NCI-H510A (cell line): ENCODE measurements at places on chromosomes 2 and 18.

GRCh38 chr2:25309402-25309801 is 32.3 kb downstream of the DNMT3A start:
- peak; percentile 24 for DNase-seq

DNA sequence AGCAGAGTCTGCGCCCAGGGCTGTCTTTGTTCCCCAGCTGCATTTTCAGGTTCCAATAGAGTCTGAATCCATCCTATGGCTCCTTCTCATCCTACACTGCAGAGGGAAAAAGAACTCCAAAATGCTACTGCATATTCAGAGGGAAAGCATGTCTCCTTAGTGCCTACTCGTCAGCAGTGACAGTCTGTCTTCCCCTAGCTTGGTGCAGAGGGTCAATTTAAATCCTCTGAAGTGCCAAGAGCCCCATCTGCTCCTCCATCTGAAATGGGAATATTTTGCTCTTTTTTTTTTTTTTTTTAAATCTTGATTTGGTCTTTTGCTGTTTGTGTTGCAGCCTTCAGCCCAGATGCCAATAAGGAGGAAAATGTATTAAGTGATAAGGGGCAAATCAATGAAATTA is 199.3 kb downstream of the RNF144A start:
- no peak for DNase-seq

GRCh38 chr2:30998672-30999071 is 139.6 kb downstream of the GALNT14 start:
- DNase-seq: no peak

DNA sequence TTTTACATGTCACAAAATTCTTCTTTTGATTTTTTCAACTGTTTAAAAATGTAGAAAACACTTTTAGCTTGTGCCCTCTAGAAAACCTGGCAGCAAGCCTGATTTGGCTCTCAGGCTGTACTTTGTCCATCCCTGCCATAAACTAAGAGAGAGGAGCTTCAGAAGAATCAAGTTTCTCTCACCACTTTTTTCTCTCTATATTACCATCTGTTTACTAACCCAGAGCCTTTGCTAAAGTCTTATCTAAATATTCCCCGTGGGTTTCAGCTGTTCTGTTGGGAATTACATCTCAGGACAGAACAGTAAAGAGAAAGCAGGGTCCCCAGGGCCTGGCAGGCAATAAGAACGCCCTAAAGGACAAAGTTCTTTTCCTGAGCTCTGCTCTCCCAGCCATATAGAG is 409.1 kb upstream of the CRIM1 start:
- no peak for DNase-seq

- peak; percentile 43 for DNase-seq
Measured at GRCh38 chr18:11149441-11150270, at the start of gene PIEZO2. TSS of gene PIEZO2 (minus strand) at chr18:11149569. CDS start at chr18:11148588, 981 bp downstream.

- DNase-seq: no peak
Measured at GRCh38 chr2:23286758-23287704, 97.9 kb upstream of the KLHL29 start.

- DNase-seq: no peak
Measured at GRCh38 chr2:239660390-239661230, 259.8 kb upstream of the HDAC4 start.

DNA sequence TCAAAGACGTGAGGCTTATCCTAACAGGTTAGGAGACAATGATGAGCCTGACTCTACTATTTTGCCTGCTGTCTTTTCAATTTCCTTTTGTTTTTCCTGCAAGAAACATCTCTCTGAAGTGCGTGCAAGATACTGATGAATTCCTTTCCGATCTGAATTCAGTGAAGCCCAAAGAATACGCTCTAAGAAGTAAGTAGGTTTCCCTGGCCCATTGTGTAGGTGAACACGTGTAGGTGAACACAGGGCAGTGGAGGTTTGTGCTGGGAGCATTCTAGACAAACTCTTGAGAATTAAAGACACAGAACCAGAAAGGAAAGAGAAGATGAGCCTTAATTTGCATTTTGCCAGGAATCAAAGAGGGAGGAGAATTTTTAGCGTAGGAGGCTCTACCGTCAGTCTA is 132.0 kb downstream of the ZNF532 start:
- DNase-seq: no peak

DNA sequence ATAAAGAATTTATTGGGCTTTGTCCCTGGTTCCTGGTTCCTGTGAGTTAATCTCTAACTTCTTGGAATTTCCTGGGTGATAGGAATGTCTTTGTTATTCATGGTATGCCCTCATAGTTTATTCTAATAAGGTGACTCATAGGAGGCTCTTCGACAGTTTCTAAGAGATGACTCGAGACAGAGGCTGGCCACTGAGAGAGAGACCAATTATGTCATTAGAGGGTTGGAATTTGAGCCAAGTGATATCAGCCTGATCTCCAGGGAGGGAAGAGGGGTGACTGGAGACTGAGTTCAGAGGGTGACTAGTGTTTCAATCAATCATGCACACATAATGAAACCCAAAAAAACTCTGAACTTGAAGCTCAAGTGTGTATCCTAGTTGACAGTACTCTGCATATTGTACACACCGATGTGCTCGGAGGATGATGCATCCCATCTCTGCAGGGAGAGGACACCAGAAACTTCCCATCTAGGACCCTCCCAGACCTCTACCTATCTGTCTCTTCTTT is 185.7 kb downstream of the MTCL1 start:
- DNase-seq: no peak

DNA sequence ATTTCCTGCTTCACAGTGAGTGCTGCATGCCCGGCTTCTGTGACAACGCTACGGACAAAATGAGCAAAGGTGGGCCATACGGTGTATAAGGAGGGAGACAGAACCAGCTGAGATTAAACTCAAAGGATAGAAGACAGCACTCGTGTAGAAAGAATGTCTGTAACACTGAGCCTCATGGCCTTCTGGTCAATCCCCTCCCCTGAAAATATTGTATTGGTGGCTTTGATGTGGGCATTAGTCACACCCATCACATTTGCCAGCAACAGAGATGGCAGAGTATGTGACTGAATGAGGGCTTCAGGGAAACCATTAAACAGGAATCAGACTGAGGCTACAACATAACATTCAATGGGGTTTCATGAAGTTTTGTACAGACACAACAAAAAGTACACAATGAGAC is 287.8 kb upstream of the CCDC68 start:
- DNase-seq: no peak

GRCh38 chr2:41836948-41837347 is 210.9 kb upstream of the PKDCC start:
- no peak for DNase-seq

DNA sequence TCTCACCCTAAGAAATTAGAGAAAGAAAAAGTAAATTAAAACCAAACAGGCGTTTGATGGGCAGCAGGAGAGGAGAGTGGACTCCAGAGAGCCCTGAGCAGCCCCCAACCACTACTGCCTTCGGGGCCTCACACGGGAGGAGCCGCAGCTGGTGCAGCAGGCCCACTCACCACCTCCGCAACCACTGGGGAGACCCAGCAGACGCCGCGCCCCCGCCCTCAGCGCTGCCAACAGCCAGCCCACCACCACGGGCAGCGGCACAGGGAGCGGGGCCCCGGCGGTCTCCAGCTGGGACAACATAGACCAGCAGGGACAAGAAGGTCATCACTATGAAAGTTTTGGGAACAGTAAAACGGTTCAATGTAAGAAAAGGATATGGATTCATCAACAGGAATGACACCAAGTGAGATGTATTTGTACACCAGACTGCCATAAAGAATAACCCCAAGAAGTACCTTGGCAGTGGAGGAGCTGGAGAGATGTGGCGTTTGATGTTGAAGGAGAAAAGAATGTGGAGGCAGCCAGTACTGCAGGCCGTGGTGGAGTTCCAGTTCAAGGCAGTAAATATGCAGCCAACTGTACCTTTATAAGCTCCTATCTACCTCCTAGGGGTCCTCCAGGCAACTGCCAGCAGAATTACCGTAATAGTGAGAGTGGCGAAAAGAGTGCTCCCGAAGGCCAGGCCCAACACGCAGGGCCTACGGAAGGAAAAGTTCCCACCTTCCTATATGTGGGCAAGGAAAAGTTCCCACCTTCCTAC is 76.5 kb downstream of the OLA1 start:
- no peak for DNase-seq

- no peak for DNase-seq
Measured at GRCh38 chr2:42232024-42232423, 62.9 kb downstream of the EML4 start.

DNA sequence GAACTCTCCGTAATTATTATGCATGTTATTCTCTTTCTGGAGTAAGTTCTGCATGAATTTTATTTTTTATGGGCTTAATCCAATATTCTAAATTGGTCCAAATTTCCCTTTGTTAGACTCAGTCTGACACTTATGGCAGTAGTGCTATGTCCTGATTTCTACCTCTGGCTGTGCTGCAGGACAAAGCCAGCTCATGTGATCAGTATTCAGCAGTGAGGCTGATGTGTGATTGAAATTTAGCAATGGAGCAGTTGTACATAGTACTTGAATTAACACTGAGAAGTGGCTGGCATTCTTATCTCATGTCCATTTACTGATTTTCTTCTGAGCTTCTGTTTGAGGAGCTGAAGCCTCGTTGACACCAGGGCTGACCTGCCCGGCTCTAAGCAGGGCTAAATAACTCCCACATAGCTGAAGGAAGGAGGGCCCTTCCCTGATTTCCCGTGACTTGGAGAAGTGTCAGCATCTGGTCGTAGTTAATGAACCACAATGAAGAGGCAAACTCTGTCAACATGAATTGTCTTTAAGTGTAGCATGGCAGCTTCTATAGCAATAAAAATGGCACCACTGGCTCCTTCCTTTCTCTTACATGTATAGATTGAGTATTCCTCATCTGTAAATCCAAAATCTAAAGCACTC is 159.0 kb upstream of the RASGRP3 start:
- no peak for DNase-seq

GRCh38 chr2:133197156-133197555 is 371.1 kb downstream of the NCKAP5 start:
- DNase-seq: no peak

DNA sequence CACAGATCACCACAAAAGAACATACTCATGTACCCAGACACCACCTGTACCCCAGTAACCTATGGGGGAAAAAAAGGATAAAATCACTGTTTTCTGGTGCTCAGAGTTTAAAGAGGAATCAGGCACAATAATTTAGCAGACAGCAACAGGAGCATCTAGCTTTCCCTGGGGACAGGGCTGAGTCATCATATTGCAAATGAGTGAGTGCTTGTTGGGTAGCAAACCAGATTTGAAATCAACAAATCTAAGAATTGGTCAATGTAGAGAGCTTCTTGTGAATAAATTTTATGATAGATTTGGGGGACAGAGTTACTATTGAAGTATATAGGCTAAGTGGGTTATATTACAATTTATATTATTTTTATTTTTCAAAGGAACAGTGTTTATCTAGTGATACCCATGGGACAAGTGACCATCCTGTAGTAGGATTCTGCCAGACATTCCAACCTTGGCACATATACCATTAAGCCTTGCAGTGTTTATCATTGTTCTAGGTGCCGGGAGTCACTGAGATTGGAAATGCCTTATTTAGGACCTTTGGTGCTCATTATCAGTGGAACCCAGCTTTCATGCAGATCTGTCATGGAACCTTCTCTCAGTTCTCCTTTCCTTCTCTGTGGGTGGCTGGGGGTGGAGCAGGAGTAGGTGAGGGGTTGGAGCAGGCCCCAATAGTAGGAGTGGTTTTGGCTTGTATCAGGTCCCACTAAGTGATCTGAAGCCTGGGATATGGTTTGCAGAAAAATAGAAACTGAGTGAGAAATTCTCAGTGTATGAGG is 117.2 kb downstream of the CERS6 start:
- DNase-seq: no peak

GRCh38 chr2:85111819-85112281 is 21.3 kb upstream of the TCF7L1 start:
- DNase-seq: no peak

GRCh38 chr18:45416168-45416567 is 199.1 kb upstream of the SLC14A2 start:
- peak; percentile 10 for DNase-seq

DNA sequence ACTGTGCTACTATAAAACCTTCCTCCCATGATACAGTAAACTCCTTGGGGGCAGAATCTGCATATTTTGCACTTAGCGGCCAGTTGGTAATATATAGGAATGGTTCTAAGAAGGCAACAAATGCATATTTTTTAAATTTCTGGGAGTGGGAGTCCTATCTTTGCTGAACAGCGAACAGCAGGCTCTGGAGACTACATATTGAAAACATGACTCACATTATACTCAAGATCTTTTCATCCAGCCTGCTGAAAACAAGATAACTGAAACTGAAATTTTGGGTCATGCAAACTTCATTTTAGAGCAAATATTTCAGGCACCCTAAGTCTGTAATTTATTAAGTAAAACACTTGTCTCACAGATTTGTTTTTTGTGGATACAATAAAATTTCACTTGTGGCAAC is 122.2 kb downstream of the SATB2 start:
- DNase-seq: no peak

- DNase-seq: no peak
Measured at GRCh38 chr2:153071090-153071489, 352.7 kb downstream of the ARL6IP6 start.

DNA sequence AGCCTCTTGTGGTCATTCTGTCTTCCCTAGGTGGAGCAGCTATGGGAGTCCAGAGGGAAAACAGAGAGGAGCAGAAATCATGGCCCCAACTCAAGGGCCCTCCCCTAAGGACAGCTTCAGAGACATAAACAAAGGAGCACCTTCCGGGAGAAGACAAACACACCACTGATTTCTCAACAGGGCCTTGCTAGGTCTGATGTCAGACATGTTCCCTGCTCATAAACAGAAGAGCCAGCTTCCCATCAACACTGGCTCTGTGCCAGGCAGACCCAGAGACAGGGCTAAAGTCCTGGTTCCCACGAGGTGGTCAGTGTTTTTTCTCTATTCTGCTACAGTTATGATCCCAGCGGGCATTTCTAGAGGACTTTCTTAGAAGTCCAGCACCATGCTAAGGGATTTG is 19.3 kb downstream of the CXCR2 start:
- no peak for DNase-seq

DNA sequence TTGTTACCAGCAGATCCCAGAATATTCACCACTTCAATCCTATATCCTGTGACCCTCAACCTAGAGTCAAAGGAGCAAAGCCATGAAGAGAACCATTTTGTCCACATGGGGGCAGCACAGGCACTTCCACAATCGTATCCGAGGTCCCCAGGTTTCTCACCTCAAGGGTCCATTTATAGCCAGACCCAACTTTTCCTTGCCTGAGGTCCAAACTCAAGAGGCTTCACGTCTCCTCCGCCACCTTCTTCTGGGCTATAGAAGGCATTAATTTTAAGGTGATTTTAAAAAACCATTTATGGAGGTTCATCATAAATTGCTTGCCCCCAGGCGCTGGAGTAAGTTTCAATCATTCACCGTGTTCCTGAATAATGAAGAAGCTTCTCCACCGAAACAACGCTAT is 111.6 kb upstream of the NABP1 start:
- DNase-seq: peak; percentile 23

- no peak for DNase-seq
Measured at GRCh38 chr2:61677942-61678341, 139.8 kb upstream of the XPO1 start.

- no peak for DNase-seq
Measured at GRCh38 chr18:2410688-2411087, 160.6 kb downstream of the METTL4 start.

DNA sequence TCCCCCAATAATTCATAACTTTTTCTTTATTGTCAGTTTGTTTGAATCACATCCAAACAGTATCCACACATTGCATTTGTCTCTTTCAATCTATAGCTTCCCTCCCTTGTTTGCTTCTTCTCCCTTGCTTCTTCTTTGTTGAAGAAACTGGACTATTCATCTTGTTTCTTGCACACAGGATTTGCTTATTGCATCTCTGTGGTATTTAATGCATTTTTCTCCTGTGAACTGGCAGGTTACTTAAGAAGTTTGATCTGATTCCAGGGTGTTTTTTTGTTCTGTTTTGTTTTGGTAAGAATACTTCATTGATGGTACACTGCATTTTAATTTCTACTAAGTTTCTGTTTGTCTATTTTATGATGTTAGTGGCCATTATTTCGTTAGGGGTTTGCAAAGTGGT is 166.8 kb downstream of the CAMKMT start:
- no peak for DNase-seq
